Chondrocyte (in vitro differentiated cells): ENCODE measurements at places on chromosomes 7 and 10. TPM values are rescaled to one million over a fixed set of nuclear protein-coding genes. Genes with fewer than 3 reads are reported as not detected.

DNA sequence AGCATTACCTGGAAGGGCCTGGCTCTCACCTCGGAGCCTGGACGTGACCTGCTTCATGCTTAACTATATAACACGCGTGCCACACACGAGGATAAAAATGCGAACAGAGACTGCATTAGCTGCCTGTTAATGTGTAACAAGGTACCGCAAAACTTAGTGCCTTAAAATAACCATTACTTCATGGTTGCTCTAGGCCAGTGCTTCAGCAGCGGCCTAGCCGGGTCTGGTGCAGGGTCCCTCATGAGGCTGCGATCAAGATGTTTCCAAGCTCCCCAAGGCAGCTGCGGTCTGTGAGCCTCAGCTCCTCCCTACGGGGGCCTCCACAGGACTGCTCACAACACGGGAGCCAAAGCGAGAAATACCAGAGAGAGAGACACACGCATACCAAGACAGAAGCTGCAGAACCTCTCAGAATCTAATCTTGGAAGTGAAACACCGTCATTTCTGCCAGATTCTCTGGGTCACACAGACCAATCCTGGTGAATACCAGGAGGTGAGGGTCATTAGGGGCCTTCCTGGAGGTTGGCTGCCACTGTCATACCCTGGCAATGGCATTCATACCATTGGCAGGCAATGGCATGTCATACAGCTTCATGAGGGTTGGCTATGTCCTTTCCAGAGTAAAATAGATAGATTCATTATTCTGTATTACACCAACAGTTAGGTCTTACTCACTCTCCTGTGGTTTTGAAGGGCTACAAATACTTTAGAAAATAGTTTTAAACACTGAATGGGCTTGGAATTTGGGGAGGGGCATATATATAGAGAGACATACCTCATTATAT, 94.5 kb downstream of the HIPK2 start:
- H3K4me1 ChIP-seq: peaks cover 71% of the 10 kb centered on the region
- H3K27me3 ChIP-seq: no peaks in the 10 kb centered on the region
- no peak overlapping the region for H3K4me3 ChIP-seq
- peaks cover 22% of the 10 kb centered on the region for H3K36me3 ChIP-seq

DNA sequence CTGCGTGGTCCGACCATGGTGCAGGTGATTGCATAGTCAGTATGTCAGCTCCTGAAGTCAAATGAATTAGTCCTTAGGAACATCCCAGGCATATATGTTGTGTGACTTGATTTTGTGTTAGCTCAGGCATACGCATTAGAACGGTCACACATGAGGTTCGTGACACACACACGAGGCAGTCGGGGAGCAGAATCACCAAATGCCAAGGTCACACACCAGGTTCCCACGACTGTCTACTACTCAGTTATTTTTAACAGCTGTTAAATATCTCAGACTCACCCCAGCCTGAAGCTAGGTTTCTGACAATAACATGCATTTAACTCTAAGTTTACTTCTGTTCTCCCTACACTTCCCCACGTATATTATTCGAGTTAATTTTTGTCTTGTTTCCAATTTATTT, 54.8 kb downstream of the DYNC2I1 start:
- H3K4me1 ChIP-seq: no peaks in the 10 kb centered on the region
- H3K36me3 ChIP-seq: peaks cover 9% of the 10 kb centered on the region
- DNase-seq: no peak
- H3K27me3 ChIP-seq: no peaks in the 10 kb centered on the region
- no peak overlapping the region for H3K4me3 ChIP-seq
- H3K27ac ChIP-seq: no peak overlapping the region

- H3K4me3 ChIP-seq: peak overlapping the region; percentile 71
- peaks cover 11% of the 10 kb centered on the region for H3K27me3 ChIP-seq
- DNase-seq: no peak
- H3K27ac ChIP-seq: no peak overlapping the region
These were observed 24.0 kb upstream of the RNF32 start for GRCh38 chr7:156616269-156617202.

GRCh38 chr10:35336921-35337823, 863 bp downstream of the CCNY start:
- peak; percentile 94 for DNase-seq
- H3K36me3 ChIP-seq: no peaks in the 10 kb centered on the region
- peak overlapping the region; percentile 72 for H3K27ac ChIP-seq
- peak overlapping the region; percentile 80 for H3K4me3 ChIP-seq
- peaks cover 76% of the 10 kb centered on the region for H3K4me1 ChIP-seq

DNA sequence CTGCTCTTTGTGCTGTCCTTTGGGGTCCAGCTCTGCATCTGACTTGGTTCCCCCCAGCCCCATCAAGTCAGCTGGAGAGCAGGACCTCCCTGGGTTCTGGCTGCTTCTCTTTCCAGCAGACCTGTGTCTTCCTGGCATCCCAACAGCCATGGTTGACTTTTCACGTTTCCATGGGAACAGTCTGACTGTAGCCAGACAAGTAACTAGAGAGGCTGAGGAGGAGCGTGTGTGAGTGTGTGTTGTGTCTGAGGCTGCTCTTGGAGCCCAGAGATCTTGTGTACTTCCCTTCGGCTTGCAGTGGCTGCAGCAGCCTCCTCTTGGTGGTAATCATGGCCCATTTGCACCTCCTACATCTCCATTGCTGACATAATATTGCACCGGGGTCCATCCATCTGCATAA, 332.0 kb downstream of the RPS24 start:
- H3K36me3 ChIP-seq: no peaks in the 10 kb centered on the region
- no peak overlapping the region for H3K27ac ChIP-seq
- no peak for DNase-seq
- H3K4me3 ChIP-seq: no peak overlapping the region
- peaks cover 9% of the 10 kb centered on the region for H3K4me1 ChIP-seq

- H3K4me1 ChIP-seq: peaks cover 24% of the 10 kb centered on the region
- no peaks in the 10 kb centered on the region for H3K27me3 ChIP-seq
- peak overlapping the region; percentile 31 for H3K4me3 ChIP-seq
These were observed 7.1 kb downstream of the CAMK2G start for GRCh38 chr10:73867126-73867807.

GRCh38 chr7:101823096-101823495, 5.7 kb downstream of the CUX1 start:
- peaks cover 1% of the 10 kb centered on the region for H3K36me3 ChIP-seq
- H3K4me1 ChIP-seq: peaks cover 61% of the 10 kb centered on the region
- no peaks in the 10 kb centered on the region for H3K27me3 ChIP-seq

- no peaks in the 10 kb centered on the region for H3K36me3 ChIP-seq
- no peaks in the 10 kb centered on the region for H3K27me3 ChIP-seq
- no peak overlapping the region for H3K27ac ChIP-seq
- peaks cover 47% of the 10 kb centered on the region for H3K4me1 ChIP-seq
- peak; percentile 68 for DNase-seq
These were observed 31.6 kb downstream of the PPIF start for GRCh38 chr10:79378647-79379511.

DNA sequence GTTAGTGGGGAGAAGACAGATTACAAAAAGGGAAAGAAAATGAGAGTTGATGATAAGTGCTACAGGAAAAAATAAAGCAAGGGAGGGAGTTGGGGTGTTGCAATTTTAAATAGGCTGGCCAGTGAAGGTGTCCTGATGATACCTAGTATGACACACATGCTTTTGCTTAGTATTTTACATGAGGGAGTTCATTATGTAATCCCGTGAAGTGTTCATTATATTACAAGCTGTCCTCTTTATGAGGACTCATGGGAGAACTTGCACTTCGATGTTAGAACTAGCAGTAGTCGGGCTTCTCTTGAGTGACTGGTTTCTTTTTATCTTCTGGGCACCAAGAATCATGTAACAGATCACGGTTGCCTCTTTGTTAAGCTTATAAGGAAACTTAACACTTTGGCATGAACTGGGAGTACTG, 102.3 kb upstream of the MTPN start:
- no peak overlapping the region for H3K27ac ChIP-seq
- no peak overlapping the region for H3K4me3 ChIP-seq
- H3K4me1 ChIP-seq: no peaks in the 10 kb centered on the region
- no peak for DNase-seq
- no peaks in the 10 kb centered on the region for H3K36me3 ChIP-seq
- H3K27me3 ChIP-seq: peaks cover 16% of the 10 kb centered on the region

- no peak for DNase-seq
- H3K27ac ChIP-seq: peak overlapping the region; percentile 9
- no peak overlapping the region for H3K4me3 ChIP-seq
- no peaks in the 10 kb centered on the region for H3K27me3 ChIP-seq
- H3K4me1 ChIP-seq: peaks cover 42% of the 10 kb centered on the region
These were observed 4.8 kb downstream of the RUFY2 start for GRCh38 chr10:68402276-68402675.

- H3K4me1 ChIP-seq: peaks cover 21% of the 10 kb centered on the region
- no peaks in the 10 kb centered on the region for H3K27me3 ChIP-seq
- no peak for DNase-seq
- no peak overlapping the region for H3K27ac ChIP-seq
These were observed 15.1 kb upstream of the CUBN start for GRCh38 chr10:17144757-17145156.

GRCh38 chr7:85186083-85186520, 754 bp downstream of the SEMA3D start:
- peaks cover 11% of the 10 kb centered on the region for H3K27me3 ChIP-seq
- peak overlapping the region; percentile 35 for H3K27ac ChIP-seq
- DNase-seq: peak; percentile 77
- no peaks in the 10 kb centered on the region for H3K36me3 ChIP-seq
- H3K4me3 ChIP-seq: peak overlapping the region; percentile 92

DNA sequence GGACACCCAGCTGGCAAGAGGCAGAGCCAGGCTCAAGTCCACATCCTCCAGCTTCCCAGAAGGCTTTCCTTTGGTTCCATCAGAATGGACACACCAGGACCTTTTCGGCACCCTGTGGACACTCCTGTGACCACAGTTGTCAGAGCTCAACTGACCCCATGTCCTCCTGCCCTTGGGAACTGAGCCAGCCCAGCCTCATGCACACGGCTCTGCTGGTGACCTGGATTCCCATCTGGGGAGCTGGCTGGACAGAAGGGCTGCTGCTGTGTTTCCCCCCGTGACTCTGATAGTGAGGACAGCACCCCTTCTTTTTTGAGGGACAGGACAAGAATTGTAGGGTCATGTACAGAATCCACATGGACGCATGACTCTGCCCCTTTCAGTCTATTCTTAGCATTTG, 289.2 kb downstream of the WDR37 start:
- no peak for DNase-seq
- no peak overlapping the region for H3K4me3 ChIP-seq
- no peak overlapping the region for H3K27ac ChIP-seq
- no peaks in the 10 kb centered on the region for H3K36me3 ChIP-seq
- H3K27me3 ChIP-seq: no peaks in the 10 kb centered on the region

- no peaks in the 10 kb centered on the region for H3K4me1 ChIP-seq
- H3K4me3 ChIP-seq: no peak overlapping the region
- no peak overlapping the region for H3K27ac ChIP-seq
- H3K27me3 ChIP-seq: peaks cover 3% of the 10 kb centered on the region
These were observed 28.8 kb downstream of the ENO4 start for GRCh38 chr10:116878123-116878522.

DNA sequence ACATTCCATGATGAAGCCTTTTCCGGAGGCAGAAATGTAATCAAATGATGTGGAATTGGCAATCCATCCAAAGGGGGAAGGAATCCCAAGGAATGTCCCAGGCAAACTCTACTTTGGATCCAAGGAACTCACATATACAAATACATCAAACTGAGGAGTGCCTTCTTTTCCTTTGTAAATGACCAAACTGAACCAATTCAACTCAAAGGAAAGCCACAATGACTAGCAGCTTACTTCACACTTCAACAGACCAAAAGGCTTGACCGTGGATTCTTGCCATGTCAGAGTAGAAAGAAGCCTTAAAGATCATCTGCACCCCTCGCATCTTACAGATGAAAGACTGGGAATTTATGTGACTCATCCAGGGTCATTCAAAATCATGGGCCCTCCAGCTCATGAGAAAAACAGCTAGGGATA, 79.7 kb upstream of the MACROH2A2 start:
- peaks cover 2% of the 10 kb centered on the region for H3K36me3 ChIP-seq
- H3K4me3 ChIP-seq: no peak overlapping the region
- no peak overlapping the region for H3K27ac ChIP-seq
- peaks cover 17% of the 10 kb centered on the region for H3K4me1 ChIP-seq

DNA sequence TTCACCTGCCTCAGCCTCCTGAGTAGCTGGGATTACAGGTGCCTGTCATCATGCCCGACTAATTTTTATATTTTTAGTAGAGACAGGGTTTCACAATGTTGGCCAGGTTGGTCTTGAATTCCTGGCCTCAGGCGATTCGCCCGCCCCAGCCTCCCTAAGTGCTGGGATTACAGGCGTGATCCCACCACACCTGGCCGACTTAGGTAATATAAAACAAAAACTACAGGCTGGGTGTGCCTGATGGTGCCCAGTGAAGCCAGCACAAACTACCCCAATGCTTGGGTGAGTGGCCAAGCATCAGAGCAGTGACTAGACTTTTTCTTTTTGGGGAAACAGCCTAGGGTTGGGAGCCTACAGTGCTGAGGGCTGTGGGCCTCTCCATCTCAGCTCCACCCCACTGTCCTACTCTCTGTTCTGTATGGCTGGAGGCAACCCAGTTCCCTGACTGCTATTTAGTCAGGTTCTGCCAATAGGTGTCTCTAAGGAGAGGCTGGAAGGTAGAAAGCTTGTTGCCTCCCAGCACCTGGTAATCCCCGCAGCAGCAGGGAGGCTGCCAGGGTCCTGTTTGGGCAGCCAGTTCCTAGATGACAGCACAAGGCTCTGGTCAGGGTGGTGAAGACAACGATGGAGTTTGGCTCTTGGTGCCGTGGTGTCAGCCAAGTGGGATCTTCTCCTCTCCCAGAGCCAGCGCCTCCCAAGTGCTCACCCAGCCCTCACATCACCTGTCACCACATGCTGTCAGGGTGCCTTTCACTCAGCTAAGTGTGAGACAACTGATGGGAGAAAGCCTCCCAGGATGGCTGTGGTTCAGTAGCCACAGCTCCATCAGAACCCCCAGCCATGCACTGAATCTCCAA, 10.4 kb upstream of the NACAD start:
- no peak overlapping the region for H3K4me3 ChIP-seq
- H3K27ac ChIP-seq: no peak overlapping the region
- H3K4me1 ChIP-seq: no peaks in the 10 kb centered on the region
- no peak for DNase-seq

DNA sequence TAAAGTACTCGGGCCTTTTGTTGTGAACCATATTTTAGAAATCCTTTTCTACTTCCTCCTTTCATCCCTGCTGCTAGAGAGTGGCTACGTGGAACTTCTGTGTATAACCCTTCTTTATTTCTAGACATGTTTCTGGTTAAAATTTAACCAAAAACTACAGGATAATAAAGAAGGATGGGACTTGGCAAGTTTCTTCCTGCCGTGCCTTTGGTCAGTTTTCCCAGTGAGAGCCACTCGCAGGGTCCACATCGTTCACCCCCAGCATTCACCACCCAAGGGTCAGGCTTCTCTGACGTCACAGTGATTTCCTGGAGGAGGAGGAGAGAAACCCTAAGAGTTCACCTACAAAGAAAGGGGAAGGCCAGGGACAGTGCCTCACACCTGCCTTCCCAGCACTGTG, 45.4 kb downstream of the NKX6-2 start:
- no peaks in the 10 kb centered on the region for H3K27me3 ChIP-seq
- no peaks in the 10 kb centered on the region for H3K36me3 ChIP-seq
- DNase-seq: no peak
- H3K27ac ChIP-seq: peak overlapping the region; percentile 54

Gene ZNF680
- 3.2 to 7.5 TPM (median 3.9 TPM) in 3 replicates for total RNA-seq

Gene MEOX2
- 8.4 to 20.0 TPM (median 8.9 TPM) in 3 replicates for total RNA-seq

Gene GDF2
- not detected in 3 replicates for total RNA-seq

Gene ANXA7
- total RNA-seq: 93.5 to 102 TPM (median 94.7 TPM) in 3 replicates

Gene METTL27
- 0.51 to 1.7 TPM (median 0.99 TPM) in 3 replicates for total RNA-seq

Gene HIP1
- total RNA-seq: 45.0 to 87.6 TPM (median 46.6 TPM) in 3 replicates
